ENCODE measurements at places on chromosomes 16 and 17.

DNA sequence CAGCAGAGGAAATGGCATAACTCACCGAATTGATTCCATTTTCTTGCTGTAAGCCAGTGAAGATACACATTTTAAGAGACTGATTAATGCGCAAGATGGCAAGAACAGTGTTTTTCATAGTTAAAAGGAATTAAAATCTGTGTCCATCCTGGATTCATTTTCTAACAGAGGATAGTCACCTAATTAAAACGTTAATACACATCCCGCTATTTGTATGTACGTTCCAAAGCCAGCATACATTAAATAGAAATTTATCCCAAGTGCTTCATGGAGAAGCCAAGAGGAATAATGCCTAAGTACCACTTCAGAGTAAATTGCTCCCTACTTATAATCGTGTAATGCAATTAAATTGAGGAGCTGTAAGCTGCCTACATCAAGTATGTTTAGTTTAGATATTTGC lies 49.9 kb downstream of the RBFOX1 start:
- DNase-seq: no peak

DNA sequence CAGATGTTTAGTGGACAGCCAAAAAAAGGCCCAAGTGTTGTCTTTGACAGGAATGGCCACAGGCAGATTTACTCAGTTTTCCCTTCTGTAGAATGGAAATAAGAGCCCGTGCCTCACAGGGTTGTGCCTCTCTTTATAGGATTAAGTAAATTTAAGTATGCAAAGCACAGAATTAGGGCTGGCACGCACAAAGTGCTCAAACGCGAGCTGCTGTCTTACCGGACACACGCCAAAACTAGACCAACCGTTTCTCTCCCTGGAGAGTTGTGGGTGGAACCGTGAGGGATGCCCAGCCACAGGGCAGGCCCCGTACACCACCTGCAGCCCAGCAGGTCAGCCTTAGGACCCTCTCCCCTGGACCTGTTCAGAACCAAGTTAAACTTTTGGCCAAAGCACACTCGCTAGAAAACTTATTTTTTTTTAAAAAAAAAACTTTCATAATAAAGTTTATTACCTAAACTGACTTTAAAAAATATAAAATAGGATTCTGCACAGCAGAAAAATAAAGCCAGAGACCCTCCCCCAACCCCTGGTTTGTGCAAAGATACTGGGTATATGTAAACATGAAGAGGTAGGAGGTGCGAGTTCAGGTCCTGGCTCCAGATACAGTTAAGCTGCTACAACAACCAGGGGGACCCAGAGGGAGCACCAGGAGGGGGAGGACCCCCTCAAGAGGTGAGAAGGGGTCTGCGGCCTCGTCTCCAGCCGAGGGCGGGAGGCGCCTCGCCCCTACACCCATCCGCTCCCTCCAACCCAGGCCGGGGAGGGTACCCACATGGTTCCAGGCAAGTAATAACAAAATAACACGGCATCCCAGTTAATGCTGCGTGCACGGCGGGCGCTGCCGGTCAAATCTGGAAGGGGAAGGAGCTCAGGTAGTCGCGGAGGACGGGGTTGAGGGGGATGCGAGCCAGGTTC lies 1.8 kb downstream of the SOCS1 start:
- DNase-seq: no peak

DNA sequence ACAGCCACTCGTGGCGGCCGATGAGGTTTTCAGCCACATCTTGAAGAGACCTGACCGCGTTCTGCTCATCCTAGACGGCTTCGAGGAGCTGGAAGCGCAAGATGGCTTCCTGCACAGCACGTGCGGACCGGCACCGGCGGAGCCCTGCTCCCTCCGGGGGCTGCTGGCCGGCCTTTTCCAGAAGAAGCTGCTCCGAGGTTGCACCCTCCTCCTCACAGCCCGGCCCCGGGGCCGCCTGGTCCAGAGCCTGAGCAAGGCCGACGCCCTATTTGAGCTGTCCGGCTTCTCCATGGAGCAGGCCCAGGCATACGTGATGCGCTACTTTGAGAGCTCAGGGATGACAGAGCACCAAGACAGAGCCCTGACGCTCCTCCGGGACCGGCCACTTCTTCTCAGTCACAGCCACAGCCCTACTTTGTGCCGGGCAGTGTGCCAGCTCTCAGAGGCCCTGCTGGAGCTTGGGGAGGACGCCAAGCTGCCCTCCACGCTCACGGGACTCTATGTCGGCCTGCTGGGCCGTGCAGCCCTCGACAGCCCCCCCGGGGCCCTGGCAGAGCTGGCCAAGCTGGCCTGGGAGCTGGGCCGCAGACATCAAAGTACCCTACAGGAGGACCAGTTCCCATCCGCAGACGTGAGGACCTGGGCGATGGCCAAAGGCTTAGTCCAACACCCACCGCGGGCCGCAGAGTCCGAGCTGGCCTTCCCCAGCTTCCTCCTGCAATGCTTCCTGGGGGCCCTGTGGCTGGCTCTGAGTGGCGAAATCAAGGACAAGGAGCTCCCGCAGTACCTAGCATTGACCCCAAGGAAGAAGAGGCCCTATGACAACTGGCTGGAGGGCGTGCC lies 30.1 kb downstream of the CIITA start:
- no peak for DNase-seq

- no peak for DNase-seq
Observed at GRCh38 chr17:2466931-2467330, 44.8 kb downstream of the METTL16 start.

GRCh38 chr17:30351735-30352134 lies 17.9 kb upstream of the TMIGD1 start:
- DNase-seq: no peak

Measured in HCT116 (cell line).